ENCODE measurements at places on chromosomes 2 and 18.

- no peak for DNase-seq
Observed at GRCh38 chr18:79529296-79529695, 133.6 kb downstream of the NFATC1 start.

DNA sequence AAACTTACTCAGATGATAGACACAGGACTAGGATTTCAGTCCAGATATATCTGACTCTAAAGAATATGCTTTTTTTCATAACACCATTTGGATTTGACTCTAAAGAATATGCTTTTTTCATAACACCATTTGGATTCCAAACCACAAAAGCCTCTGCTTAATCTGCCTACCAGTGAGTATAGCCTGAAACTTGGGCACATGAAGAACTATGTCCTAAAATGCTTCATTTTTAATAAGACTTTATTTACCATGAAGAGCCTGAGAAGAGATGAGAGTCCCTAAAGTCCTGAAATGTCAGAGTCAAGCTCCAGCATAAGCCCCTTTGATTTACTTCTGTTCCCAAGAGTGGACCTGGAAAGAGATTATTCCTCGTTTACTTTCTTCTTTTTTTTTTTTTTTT, 54.5 kb upstream of the STPG4 start:
- no peak for DNase-seq

- no peak for DNase-seq
Observed at GRCh38 chr2:172472446-172473033, 45.2 kb downstream of the ITGA6 start.

DNA sequence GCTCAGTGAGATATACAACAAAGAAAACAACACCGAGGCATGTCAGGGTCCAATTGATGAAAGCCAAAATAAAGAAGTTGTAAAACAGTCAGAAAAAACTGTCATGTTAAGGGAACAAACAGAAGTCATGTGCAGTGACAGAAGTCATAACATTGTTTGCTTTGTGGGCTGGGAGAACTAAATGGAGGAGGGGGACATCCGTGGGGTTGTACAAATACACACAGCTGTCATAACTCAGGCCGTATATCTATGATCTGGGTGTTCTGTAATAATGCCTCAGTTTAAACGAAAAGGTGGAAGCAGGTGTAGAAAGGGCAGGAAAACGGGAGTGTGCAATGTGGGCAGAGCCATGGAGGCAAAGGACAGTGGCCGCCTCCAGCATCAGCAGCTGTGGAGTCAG, 27.3 kb downstream of the TIMM21 start:
- no peak for DNase-seq

GRCh38 chr2:143468341-143468888, 339.2 kb downstream of the ARHGAP15 start:
- DNase-seq, result no peak

- DNase-seq, result no peak
Observed at GRCh38 chr2:60109744-60110143, 443.7 kb downstream of the BCL11A start.

GRCh38 chr2:43818761-43819160, 19.9 kb downstream of the ABCG5 start:
- peak; percentile 86 for DNase-seq

GRCh38 chr2:100008956-100009355, 133.4 kb downstream of the AFF3 start:
- DNase-seq, result peak; percentile 70

GRCh38 chr2:168912901-168913369, 11.8 kb downstream of the G6PC2 start:
- no peak for DNase-seq

GRCh38 chr18:9594823-9595596, 19.3 kb downstream of the PPP4R1 start:
- DNase-seq, result peak; percentile 30

DNA sequence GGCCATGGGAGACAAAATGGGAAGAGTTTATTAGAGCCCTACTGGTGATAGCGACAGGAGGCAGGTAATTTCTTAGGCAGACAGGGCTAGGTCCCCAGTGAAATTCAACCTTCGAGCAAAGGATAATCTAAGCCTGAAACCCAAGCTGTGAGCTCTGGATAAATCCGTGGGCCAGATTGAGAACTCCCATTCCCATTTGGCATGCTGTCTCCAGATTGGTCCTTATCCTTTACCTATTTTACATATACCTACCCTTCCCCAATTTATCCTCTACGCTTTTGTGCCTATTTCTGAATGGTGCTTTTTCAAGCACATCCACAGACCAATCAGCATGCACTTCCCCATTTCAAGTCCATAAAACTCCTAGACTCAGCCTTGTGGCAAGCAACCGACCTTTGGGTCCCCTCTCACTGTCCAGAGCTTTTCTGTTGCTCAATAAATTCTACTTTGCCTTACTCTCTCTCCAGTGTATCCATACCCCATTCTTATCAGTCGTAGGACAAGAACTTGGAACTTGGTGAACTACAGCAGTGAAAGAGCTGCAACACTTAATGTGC, 268.0 kb downstream of the MYCN start:
- no peak for DNase-seq

- DNase-seq, result no peak
Observed at GRCh38 chr2:117794668-117795067, 19.8 kb upstream of the DDX18 start.

DNA sequence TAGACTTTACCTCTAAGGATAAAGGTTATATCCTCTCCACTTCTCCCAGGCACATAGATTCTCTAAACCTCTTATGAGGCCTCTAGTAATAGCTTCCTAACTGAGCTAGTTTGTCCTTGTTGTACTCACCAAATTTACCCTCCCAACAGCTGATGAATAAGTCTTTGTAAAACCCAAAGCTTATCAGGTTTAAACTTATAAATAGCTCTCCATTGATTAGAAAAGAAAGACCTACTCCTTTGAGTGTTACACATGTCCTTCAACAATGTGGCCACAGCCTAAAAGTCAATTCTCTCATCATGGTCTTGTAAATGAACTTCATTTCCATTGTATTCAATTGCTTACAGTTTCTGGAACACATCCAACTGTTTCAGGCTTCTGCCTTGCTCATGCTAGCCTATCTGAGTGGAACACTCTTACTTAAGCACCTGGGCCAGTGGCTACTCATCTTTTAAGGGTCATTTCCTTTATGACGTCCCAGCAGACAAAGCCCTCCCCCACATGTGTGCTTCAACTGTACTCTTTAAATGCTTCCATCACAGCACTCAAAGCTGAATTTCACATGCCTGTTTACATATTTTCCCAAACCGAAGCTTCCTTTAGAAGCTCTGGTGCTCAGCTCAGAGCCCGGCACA, 131.6 kb downstream of the CDH2 start:
- DNase-seq, result no peak

DNA sequence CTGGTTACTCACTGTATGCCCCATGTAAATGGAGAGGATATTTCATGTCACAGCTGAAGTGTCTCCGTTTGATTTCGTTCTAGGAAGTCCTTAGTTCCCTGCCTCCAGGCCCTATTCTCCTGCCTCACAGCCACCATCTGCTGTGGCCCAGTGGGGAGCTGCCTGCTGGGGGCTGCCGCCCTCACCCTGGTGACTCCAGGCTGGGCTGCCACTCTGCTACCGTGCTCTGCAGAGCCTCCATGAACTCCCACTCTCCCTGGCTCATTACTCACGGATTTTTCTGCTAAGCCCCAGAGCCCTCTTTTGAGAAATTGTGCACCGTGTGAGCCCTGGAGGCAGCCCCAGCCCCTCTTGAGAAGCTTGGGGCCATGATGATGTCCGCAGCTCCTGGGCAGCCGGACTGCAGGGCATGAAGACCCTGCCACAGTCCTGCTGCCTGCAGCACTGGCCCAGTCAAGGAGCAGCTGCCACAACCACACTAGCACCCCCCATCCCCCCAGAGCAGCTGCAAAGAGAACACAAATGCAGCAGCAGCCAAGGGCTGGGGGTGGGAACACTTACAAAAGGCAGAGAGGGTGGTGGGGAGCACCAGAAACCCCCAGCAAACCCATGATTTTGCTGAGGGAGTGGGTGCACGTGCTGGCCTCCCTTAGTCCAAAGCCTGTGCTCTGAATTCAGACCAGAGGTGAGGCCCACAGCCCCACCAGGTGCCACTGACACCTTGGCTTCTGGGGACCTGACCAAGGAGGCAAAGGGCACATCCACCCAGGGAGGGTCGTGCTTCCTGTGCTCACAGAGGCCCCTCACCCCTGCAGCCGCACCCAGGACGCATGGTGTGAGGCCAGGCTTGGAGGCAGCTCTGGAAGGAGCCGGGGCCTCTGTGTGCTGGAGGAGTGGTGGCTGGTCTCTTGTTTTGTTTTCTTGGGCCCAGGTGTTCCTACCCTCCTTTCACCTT, 270.2 kb upstream of the RAB6C start:
- no peak for DNase-seq

DNA sequence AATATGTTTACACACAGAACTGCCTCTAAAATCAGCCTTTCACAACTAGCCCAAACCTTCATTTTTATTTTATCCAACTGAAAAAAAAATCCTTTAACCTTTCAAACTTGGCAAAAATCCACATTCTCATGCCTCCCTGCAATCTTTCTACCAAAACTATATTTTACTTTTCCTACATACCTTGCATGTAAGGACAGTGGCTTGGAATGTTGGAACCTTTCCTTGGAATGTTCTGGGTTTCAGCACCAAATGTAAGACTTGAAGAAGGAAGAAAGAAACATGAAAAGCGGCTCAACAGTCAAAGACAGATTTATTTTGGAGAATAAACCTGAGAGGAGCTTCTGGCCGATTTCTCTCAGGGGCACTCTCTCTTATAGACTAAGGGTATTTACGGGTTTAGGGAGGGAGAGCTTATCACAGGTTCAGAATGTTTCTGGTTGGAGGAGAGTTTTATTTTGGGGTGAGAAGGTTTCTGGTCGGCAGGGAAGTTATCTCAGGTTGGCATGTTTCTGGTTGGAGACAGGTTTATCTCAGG, 79.7 kb downstream of the RRM2 start:
- no peak for DNase-seq

GRCh38 chr2:36539631-36540030, 58.3 kb downstream of the FEZ2 start:
- DNase-seq, result no peak

- no peak for DNase-seq
Observed at GRCh38 chr2:51256736-51257135, 224.8 kb upstream of the NRXN1 start.

GRCh38 chr2:121485039-121485438, 45.6 kb upstream of the RNU4ATAC start:
- no peak for DNase-seq

- DNase-seq, result no peak
Observed at GRCh38 chr2:169159686-169160085, 90.3 kb downstream of the DHRS9 start.

- no peak for DNase-seq
Observed at GRCh38 chr2:36859366-36859792, 107.0 kb downstream of the STRN start.

DNA sequence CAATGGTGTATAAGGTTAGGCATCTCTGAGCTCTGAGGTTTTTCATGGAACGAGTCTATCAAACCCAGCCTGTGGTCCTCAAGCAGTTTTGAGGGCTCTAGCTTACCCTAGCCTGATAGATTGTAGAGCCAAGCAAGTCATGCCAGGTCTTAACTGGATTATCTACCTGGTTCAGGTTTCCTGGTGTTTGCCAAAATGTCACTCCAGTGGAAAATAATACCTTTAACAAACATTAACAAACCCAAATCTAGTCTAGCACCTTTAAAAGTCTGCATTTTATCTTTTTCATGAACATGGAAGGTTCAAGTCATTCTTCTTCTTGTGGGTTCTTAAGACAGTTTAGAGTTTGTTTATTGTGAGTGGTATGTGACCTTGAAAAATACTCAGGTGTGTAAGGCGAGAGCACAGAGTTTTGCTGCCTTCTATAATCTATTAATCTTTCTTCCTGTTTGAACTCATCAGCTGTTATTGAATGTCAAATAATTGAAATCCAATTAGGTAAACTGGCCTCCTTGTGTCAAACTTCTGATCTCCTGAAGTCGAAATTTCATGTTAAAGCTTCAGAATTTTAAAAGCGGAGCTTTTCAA, 13.4 kb upstream of the ADGRF3 start:
- DNase-seq, result no peak

DNA sequence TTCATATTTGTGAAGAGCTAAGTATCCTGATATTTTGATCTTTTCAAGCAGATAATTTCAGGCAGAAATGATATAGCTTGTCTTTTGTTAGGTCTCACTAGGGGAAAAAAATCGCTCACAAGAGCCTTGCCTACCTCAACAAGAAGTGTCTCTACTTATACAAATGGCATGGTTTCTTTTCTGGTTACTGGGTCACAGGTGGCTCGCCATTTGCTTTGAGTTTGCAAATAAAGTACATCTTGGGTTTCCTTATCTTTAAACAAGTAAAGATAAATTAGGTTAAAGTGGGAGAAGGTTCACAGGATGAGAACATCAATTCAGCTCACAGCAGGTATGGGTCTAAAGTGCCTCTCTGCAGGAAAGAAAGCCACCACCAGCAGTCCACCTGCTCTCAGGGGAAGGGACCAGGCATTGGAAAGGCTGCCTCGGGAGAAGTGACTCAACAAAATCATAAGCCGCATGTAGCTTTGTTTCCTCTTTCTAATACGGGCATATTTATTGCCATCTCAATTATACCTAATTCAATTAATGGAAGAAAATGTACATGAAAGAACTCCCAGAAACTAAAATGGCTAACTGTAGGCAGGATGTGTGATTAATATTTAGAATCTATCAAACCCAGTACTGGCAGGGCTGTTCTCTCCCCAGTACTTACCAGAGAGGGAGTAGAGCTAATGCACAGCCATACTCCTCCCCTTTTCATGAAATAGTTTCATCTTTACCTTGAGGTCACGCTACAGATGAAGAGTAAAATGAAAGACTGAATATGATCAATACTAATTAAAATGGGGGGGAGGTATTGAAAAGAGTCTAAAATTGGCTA, 28.3 kb downstream of the CDC42EP3 start:
- DNase-seq, result no peak

DNA sequence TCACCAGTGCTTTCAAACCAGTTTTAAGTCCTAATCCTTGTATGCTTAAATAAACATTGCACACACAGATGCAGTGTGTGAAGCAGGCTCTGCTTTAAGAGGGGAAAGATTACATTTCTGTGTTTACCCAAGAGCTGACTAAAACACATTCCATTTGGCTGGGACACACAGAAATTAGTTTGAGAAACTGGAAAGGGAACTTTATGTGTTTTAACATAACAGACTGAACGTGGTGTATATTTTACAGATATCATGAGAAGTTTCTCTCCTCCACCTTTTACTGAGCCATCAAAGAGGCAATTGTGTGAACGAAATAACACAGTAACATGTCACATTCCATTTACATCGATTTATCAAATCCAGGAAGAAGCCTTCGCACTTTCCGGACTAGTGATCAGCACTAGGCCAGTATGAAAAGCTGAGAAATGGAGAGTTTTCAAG, 121.8 kb downstream of the MAIP1 start:
- no peak for DNase-seq

DNA sequence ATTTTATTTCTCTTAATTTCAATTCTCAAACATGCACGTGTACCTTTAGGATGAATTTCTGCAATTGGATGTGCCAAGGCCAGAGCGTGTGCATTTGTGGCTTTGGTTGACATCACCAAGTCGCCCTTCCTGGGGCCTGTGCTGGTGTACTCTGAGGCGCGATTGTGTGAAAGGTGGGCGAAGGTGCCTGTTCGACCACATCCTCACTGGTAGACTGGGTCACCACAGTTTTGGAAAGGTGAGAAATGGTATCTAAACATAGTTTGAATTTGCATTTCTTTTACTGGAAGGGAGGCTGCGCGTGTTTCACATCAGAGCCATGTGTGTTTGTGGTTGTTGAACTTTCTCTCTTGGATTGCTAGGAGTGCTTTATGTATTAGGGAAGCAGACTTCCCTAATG, 89.8 kb downstream of the LDLRAD4 start:
- DNase-seq, result no peak
